ENCODE measurements at places on chromosomes 6 and 20. TPM values are rescaled to one million over a fixed set of nuclear protein-coding genes. Genes with fewer than 3 reads are reported as not detected.

- DNase-seq: no peak
Measured at GRCh38 chr20:48129345-48129942, 344.2 kb upstream of the SULF2 start.

- no peak for DNase-seq
Measured at GRCh38 chr6:153725456-153725855, 313.6 kb upstream of the OPRM1 start.

DNA sequence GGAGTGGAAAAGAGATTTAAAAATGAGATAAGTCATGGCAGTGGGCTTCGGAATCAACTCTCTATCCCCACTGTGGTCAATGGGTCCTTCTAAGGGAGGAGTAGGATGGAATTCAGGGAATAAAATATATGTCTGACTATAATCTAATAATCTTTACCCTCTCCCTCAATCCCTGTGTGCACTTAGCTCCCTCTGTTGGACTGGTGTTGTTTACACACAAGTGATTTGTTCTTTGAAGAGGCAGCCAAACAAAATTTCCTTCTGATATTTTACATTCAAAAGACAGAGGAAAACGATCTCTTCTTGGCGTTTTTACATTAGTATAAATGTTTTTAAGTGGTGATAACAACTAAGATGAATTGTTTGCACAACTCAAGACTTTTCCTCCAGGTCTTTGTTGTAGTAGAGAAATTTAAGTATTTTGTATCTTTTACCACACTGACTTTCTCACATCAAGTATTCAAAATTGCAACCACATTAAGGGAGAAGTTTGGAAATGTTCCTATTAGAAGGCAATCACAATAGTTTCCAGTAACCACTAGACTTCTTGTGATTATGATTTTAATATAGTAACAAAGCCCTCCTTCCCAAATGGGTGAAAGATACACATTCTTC is 317.8 kb downstream of the CENPW start:
- DNase-seq: no peak

- DNase-seq: no peak
Measured at GRCh38 chr6:119079283-119079809, 882 bp upstream of the FAM184A start.

C6orf141 gene
- not detected for total RNA-seq

MCCD1 gene
- total RNA-seq: not detected

TGM2 gene
- total RNA-seq: 271 TPM

SNTA1 gene
- total RNA-seq: 132 TPM
